Hippocampal formation (tissue), 2 donors: ENCODE measurements at places on chromosomes 7 and 10.

- DNase-seq, result no peak
Measured at GRCh38 chr10:43930777-43931176, 282.1 kb upstream of the ZNF32 start.

GRCh38 chr10:288316-289200 is 153.3 kb downstream of the ZMYND11 start:
- DNase-seq, result no peak

GRCh38 chr10:95755511-95756004 is 405 bp upstream of the ENTPD1 start:
- no peak for DNase-seq

- DNase-seq, result no peak
Measured at GRCh38 chr10:22219308-22219707, 1.5 kb upstream of the EBLN1 start.

DNA sequence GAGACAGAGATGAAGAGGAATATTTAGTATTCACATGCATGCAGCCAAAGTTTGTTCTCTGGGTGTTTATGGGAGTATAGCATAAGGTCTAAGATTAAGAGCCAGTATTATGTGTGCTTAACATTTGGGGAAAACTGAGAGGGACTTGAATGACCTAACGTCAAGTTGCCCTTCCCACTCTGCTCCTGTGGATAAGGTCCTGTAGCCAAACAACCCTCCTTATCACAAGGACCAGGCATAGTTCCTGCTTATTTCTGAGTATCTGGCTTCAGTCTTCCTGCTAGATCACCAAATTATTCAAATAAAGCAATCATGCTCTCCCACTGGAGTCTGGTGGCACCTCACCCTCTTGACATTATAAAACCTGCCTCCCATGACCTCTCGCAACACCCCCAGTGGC is 137.9 kb upstream of the SEMA3E start:
- DNase-seq, result no peak

- no peak for DNase-seq
Measured at GRCh38 chr7:44224974-44225565, 24.3 kb downstream of the YKT6 start.

DNA sequence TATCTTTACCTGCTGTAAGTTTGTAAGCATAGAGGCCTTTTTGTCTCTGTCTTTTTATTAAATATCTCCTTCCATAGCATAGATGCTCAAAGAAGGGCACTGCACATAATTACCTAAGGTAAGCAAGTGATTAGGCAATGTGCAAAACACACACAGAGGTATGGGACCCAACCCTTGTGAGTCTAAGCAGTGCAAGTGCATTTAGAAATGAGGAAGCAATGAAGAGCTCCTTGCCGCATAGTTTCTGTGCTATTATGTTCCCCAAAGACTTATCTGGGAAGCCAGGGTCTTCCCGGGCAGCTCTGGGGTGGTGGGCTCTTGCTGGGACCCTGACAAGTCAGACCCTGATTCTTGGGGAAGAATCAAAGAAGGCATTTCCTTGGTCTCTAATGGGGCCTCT is 13.5 kb upstream of the MGAM2 start:
- DNase-seq, result no peak

DNA sequence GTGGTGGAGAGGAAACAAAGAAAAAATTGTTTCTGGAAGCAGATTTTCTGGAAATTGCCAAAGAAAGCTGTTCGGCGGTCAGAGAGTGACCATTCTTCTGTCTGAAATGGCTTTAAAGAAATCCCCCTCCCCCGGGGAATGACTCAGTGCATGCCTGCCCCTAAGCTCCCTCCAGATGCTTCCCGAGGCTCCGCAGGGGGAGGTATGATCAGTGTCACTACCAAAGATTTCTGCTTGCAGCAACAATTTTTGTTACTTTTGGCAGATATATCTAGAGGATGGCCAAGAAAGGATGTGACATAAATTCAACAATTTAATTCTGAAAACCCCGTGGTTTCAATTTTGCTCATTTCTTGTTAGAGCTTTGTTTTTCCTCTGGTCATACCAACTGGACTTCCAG is 163.9 kb downstream of the JCAD start:
- DNase-seq, result no peak

DNA sequence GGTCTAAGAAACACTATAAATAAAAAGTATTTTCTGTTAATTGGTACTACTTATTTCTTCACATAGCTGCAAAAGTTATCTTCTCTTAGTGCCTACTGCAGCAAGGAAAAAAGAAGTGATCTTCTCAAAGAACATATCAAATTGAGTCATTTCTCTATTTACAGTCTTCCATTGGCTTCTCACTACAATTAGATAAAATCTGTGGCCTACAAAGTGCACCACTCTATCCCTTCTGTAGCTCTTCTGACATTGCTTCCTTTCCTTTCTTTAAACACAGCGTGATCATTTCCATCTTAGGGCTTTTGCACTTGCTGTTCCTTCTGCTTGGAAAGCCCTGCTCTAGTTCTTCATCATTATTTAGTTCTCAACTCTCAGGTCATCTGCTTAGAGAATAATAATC is 44.7 kb downstream of the MXI1 start:
- DNase-seq, result no peak

DNA sequence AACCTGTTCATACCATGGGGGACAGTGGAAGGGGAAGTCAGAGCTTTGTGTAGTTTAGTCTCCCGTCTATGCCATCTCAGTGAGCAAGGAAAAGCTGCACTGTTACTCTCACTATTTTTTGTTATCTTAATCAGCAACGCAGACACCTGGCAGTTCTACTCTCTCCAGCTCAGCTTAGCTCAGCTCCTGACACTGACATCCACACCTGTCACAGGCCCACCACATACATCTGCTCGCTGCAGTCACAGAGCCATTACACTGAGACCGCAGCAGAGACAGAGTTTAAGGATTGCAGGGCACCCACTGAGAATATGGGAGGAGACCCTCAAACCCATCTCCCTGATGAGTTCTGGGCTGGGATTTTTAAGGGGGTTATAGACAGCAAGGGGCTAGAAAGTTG is 257.3 kb upstream of the AKR1E2 start:
- DNase-seq, result no peak

- no peak for DNase-seq
Measured at GRCh38 chr10:29615195-29615594, 19.6 kb downstream of the SVIL start.

DNA sequence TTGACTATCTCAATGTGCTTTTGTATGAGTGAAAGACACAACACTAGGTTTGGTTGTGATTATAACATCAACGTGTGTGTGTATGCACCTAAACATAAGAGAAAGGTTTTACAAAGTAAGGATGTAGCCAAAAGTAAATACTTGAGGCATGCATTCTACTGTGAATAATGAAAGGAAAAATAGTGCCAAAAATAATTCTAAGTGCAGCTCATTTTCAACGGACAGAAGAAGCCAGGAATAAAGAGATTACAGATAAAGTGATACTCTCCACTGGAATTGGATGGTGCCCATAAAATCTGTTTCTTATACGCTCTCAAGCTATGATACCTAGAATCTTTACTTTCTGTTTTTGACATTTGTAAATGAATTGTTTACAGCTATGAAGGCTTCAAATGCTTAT is 135.0 kb upstream of the TMEM72 start:
- no peak for DNase-seq

DNA sequence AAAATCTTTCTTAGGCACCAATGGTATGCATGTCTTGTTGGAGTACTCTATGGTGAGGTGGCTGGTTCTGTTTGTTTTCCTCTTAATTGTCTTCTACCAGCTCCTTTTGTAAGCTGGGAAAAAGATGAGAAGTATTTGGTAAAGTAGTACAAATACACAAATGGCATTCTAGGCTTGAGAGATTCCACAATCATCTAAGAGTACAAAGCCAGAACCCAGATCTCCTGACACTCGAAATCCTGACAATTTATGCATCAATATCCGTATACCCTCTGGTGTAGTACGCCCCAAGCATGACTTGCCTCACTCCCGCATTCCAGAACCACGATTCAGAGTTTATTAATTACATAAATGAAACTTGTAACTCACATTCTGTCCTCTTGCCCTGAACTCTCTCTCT is 43.5 kb downstream of the CDCA7L start:
- no peak for DNase-seq

GRCh38 chr10:93060887-93061593 is 442 bp downstream of the CYP26C1 start:
- no peak for DNase-seq

DNA sequence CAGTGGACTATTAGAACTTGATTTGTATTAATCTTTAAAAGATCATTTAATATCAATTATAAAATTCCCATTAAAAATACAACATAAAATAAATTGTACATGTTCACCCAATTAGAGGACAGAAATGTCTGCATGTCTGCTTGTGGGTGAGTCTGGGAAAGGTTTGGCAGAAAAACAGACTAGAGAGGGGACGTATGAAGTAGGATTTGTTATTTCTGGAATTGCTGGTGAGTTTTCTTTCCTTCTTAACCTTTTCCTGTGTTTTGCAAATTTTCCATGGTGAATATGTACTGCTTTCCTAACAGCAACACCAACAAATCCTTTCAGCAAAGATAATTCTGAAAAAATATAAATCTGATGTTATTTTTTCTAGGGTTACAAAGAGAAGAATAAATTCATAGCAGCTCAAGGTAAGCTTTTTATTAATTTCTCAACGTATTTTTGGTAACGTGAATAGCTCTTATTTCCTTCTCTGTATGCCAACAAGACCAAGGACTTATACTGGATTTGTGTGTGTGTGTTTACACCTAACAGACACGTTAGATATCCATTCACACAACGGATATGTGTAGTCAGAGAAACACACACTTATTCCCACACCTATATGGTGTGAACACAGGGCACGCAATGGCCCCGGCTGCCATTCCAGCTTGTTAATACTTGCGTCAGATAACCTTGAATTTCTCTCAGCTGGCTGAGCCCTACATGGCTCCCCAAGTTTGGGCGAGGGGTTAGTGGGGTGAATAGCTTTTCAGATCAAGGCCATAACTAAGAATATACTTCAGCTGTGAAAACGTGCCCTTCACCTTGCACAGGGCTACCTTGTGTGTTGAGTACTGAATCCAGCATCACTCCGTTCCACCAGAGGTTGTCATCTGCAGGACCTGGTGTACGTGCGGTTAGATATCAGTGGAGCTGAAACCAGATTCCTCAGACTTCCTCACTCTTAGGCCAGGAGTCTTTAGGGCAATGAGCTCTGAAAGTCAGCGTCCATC is 64.6 kb downstream of the MKI67 start:
- DNase-seq, result no peak

GRCh38 chr7:25739143-25739542 is 412.9 kb upstream of the NFE2L3 start:
- no peak for DNase-seq

- no peak for DNase-seq
Measured at GRCh38 chr10:77555591-77556212, 81.9 kb downstream of the KCNMA1 start.

- no peak for DNase-seq
Measured at GRCh38 chr10:35992107-35992506, 350.0 kb upstream of the FZD8 start.

- peak; percentile 53 for DNase-seq
Measured at GRCh38 chr7:12638851-12639456, 48.5 kb upstream of the ARL4A start.

- no peak for DNase-seq
Measured at GRCh38 chr10:82266438-82266837, 391.4 kb downstream of the NRG3 start.

GRCh38 chr7:69651101-69651590 is 52.9 kb downstream of the AUTS2 start:
- no peak for DNase-seq

GRCh38 chr10:42987121-42987541 is 89.7 kb upstream of the RET start:
- no peak for DNase-seq

DNA sequence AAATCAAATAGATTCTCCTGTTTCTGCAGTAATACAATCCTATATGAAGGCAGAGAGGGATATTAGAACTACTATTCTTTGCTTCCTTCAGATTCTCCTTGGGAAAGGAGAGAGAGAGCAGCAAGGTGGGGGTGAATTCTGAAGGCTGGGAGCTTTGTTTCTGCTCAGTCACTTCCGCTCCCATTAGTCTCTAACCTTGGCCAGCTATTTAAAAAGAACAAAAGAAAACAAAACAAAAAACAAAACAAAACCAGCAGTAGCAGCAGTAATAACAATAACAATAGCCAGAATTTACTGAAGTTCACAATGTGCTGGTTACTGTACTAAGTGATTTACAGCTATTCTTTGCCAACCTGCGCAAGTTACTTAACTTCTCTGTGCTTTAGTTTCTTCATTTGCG is 9.9 kb downstream of the GPR85 start:
- DNase-seq, result no peak

DNA sequence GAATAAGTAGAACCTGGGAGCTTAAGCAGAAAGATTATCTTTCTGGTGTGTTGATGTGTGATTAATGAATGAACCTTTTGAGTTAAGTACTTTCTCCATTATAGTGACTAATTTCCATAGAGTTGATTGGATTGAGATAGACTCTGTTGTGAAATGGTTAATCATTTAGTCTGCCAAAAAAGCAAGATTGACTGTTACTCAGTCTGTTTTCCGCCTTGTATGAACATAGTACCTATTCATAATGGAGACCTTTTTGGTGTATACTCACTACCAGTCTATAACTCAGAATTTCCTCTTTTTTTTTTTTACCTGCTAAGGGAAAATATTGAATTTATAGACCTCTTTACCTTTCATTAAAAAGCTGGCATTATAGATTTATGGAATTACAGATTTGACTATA is 14.4 kb upstream of the NPVF start:
- DNase-seq, result no peak

DNA sequence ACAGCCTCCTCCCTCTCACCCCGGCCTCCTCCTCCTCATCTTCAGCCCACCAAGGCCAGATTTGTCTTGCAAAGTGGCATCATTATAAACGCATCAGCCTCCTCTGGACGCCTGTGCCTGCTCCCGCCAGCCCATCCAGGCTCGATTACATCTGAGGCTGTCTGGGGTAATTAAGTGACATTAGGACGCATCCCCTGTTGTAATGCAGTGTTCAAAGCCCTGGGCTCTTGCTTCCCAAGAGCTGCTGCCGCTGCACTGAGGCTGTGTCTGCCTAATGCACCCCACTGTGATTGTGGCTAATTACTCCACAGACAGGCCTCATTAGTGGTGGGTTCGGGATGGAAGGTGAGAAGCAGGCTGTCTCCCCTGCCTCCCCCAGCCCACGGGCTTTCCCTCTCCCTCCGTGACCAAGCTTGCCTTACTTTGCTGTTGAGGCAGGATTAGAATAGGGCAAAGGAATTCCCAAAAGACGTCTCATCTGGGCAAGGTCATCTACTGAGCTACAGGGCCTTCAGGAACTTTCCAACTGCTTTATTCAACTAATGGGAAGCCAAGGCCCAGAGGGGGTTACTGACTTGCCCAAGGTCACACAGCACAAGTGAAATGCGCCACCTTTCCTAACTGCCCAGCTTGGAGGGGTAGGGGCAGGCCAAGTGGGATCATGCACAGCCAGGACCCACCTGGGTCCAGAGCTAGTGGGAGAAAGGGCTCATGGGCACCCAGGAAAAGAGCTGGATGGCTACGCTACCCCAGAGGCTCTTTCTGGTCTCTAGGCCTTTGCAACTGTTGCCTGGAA is 66.2 kb upstream of the PCBD1 start:
- DNase-seq, result no peak

- DNase-seq, result no peak
Measured at GRCh38 chr7:11831156-11831735, 752 bp downstream of the THSD7A start.
